Left lobe of liver (tissue), 2 donors: ENCODE measurements at places on chromosomes 7 and 10.

- peak; percentile 67 for DNase-seq
These were observed 24.3 kb upstream of the CPA2 start for GRCh38 chr7:130242198-130243014.

DNA sequence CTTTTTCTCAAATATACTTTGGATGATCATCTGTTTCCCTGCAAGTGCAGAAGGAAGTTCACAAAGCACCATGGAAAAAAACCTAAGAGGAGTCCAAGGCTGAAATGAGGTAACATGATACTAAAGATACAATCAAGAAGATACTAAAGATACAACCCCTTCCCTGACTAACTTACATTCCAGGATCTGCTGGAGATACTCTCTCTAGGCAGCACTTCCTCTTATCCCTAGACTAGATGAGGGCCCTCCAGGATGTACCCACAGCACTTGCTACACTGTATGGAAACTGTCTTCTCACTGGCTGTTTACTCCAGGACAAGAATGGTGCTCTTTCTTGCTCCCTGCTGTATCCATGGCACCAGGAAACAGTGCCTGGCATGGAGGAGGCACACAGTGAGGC lies 116.4 kb upstream of the NFE2L3 start:
- no peak for DNase-seq

DNA sequence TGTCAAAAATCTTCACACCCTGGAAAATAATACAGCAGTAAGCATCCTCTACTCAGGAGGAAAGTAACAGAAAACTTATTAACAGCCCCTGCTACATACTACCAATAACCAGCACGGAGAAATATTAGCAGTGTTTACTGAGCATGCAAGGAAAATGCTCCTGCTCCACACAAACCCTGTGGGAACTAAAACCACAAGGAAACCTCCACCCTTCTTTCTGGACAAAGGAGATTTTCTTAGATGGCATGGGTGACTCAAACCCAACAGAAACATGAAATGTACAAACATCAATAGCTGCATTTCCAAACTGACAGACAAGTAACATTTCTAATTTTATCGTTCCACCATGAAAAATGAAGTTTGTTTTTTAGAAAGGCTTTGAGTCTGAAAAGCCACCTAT lies 113.4 kb downstream of the VPS41 start:
- no peak for DNase-seq

GRCh38 chr10:92678206-92678605 lies 11.5 kb upstream of the HHEX start:
- no peak for DNase-seq

GRCh38 chr7:156104501-156105336 lies 292.5 kb upstream of the SHH start:
- no peak for DNase-seq

DNA sequence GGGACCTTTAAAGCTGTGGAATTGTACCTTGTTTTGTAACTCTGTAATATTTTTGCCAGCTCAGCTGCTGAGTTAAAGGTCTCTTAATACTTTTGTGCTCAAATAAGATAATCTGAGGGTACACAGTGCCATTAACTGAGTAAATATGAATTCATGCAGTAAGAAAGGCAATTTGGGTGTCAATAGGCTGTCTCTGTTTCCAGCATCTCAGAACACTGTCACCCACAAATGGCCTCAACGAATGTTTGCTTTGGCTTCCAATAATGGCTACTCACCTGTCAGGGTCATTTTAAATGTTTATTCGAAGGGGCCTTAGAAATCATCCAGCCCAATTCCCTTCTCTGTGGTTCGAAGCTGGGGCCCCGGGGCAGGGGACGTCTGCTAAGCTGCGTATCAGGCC lies 225.4 kb downstream of the ZMYND11 start:
- no peak for DNase-seq

GRCh38 chr7:145431834-145432233 lies 596.0 kb upstream of the TPK1 start:
- no peak for DNase-seq
